ENCODE measurements at places on chromosomes 16 and 17. TPM values are rescaled to one million over a fixed set of nuclear protein-coding genes. Genes with fewer than 3 reads are reported as not detected.

SLC25A10 gene
- 22.4 TPM for polyA plus RNA-seq

- DNase-seq, result no peak
Observed at GRCh38 chr16:88536971-88537751, 33.0 kb upstream of the ZC3H18 start.

DNA sequence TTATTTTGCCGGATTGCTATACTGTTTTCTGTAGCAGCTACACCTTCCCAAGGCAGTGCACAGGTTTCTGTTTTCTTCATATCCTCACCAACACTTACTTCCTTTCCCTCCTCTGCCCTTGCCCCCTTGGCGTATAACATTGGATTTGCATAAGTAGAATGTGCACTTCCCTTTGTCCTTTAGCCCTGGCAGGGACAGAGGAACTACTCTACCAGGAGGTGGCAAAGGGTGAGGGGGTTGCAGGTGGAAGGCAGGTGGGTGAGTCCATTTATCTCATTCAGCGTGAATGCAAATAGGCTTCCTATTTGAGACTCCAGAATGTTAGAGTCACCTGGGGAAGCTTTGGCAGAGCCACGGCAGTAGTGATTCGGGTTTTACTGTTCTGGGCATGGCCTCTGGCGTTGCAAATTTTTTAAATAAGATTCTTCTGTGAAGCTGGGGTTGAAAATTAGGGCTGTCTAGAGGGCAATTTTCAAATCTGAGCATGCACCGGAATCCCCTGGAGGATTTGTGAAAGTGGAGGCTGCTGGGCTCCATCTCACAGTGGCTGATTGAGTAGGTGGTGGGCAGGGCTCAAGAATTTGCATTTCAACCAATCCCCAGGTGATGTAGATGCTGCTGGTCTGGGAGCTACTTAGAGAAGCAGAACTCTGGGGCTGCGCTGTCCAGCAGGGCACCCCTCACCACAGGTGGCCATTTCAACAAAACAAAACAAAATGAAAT is 84.7 kb downstream of the PLCG2 start:
- DNase-seq, result no peak

GRCh38 chr17:80676564-80676963 is 131.9 kb downstream of the RPTOR start:
- no peak for DNase-seq

GRCh38 chr17:72407336-72407909 is 286.6 kb downstream of the SOX9 start:
- peak; percentile 50 for DNase-seq

- no peak for DNase-seq
Observed at GRCh38 chr16:70743791-70744190, 57.2 kb downstream of the VAC14 start.

GRCh38 chr17:7839876-7840261 is 5.9 kb downstream of the KDM6B start:
- no peak for DNase-seq

TBC1D3 gene
- not detected for polyA plus RNA-seq

CCL5 gene
- polyA plus RNA-seq, result not detected

- DNase-seq, result peak; percentile 6
Observed at GRCh38 chr16:17476414-17477259, 5.9 kb upstream of the XYLT1 start.

DNA sequence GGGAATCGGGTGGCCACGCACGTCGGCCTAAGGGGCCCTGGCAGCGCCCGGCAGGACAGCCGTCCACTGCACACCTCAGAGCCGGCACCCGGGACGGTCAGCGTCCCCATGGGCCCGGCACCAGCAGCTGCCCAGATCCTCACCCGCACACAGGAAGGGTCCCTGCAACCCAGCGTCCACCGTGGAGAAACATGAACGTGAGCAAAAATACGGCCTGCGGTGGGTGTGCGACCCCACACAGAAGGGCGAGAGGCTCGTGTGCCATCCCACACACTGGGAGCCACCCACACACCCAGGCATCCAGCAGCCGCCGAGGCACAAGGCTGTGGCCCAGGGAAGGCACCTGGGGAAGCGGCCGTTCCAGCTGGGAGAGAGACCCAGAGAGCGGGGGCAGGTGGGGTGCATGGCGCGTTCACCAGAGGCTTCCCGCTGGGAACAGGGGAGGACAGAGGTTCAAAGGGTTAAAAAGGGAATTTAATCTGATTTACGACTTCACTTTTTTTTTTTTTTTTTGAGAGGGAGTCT is 6.4 kb downstream of the PIEZO1 start:
- DNase-seq, result no peak

DNA sequence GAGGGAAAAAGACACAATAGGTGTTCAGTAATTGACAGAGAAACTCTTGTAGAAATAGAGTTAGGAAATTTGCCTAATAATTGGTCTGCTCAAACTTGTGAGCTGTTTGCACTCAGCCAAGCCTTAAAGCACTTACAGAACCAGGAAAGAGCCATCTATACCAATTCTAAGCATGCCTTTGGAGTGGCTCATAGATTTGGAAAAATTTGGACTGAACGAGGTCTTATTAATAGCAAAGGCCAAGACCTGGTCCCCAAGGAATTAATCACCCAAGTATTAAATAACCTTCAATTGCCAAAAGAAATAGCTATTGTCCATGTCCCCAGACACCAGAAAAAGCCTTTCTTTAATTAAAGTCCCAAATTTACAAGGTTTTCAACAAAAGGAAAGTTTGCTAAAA is 90.3 kb downstream of the EMP2 start:
- DNase-seq, result no peak

NLRC3 gene
- polyA plus RNA-seq, result 0.84 TPM

DNA sequence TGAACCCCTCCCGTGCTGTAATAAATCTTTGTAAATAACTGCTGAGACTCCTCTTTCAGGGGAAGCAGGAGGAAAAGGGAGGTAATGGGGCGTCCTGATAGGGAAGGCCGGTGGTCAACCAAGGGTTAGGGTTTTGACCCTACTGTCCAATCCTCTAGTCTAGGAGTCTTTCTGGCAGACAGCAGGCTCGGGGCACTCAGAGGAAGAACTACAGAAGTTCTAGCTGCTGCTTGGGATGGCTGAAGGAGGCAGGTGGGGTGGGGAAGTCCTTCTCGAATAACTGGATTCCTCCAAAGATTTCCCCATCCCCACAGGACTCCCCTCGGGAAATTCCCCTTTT is 387 bp upstream of the STARD3 start:
- no peak for DNase-seq

- peak; percentile 87 for DNase-seq
Observed at GRCh38 chr17:78986649-78987328, 7.1 kb upstream of the LGALS3BP start.
